Brain pericyte (primary cell): ENCODE measurements at places on chromosomes 5 and 9.

DNA sequence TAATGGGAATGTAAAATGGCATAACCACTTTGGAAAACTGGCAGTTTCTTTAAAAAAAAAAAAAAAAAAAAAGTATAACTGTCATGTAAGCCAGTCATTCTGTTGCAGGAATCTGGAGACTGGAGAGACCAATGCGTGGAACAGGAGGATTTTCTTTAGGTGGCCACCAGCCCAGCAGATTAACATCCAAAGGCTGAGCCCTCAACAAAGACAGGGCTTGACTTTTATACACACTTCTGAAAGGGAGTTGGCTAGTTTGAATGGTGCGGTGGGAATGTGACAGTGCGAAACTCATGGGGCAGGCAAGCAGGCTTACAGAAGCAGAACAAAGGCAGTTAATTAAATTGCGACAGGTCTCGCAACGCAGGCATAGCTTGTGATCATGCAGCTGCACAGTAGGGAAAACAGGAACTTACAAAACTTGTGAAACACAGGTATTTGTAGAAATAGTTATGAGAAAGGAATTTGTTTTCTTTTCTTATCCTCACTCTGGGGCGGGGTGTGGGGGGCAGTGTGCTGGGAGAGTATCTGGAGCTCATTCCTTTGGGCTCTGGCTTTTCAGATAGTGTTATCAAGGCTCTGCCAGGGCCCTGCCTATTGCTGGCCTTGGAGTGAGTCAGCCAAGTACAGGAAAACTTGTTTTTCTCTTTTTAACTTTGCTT is 12.0 kb downstream of the UIMC1 start:
- DNase-seq: no peak

DNA sequence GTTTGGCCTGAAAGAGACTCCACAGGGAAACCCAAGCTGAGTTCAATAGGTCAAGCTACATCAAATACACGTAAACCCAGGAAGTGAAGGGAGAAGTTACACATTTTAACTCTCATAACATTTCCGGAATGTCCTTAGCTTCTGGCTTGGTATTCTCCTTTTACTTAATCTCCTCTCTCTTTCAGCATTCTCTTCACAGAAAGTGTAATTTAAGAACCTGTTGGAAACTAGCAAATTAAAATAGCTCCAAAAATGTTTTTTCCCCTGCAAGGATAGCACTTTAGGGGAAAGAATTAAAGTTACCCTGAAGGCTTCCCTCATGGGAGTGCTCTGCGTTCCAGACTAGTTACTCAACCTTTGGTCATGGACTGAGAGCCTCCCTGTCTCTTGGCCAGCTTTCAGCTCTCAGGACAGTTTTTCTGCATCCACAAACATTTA is 292.7 kb upstream of the TARS1 start:
- peak; percentile 26 for DNase-seq

GRCh38 chr9:136840877-136841645 is 1.2 kb upstream of the AJM1 start:
- peak; percentile 44 for DNase-seq

- peak; percentile 91 for DNase-seq
Observed at GRCh38 chr5:82396871-82397514, 118.8 kb upstream of the RPS23 start.

- DNase-seq: no peak
Observed at GRCh38 chr5:150513375-150514309, 5.7 kb downstream of the NDST1 start.

GRCh38 chr5:83277953-83278352 is 193.6 kb upstream of the VCAN start:
- no peak for DNase-seq

DNA sequence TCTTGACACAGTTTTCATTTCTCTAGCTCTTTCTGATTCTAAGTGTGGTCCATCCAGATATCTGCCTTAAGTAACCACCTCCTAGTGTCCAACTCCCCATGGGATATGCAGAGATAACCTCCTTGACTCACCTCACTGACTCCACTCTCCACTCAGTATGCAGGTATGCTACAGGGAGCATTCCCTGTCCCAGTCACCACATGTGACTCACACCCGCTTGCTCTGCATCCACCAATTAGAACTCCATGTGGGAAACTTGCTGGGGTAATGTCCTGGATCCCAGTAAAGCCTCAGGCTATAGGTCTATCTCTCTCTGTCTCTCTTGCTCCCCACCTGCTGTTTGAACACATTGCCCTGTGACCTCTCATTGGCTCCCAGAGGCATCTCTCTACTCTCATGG is 563.9 kb downstream of the HTR1A start:
- DNase-seq: no peak

DNA sequence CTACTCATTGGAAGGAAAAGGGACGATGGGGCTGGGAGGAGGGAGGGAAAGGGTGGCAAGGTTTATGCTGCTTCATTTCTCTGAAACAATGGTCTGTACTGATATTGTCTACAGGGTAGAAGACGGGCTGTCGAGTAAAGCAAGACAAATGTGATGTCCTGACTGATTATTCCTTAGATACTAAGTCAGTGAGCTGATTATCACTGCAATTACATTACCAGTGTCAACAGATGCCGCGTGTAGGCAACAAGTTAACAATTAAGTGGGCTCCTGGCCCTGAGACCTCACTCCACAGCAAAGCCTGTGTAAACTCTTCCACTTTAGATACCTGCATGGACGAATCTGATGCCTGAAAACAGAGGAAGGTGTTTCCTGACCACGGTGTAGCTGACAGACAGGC is 602.8 kb downstream of the IRX1 start:
- no peak for DNase-seq

GRCh38 chr5:146018514-146019375 is 82.4 kb downstream of the SH3RF2 start:
- DNase-seq: no peak

- no peak for DNase-seq
Observed at GRCh38 chr9:121895818-121896544, 197.1 kb downstream of the TTLL11 start.

GRCh38 chr9:85501456-85501855 is 240.3 kb downstream of the AGTPBP1 start:
- no peak for DNase-seq

GRCh38 chr9:22693156-22693555 is 246.5 kb downstream of the DMRTA1 start:
- DNase-seq: no peak

DNA sequence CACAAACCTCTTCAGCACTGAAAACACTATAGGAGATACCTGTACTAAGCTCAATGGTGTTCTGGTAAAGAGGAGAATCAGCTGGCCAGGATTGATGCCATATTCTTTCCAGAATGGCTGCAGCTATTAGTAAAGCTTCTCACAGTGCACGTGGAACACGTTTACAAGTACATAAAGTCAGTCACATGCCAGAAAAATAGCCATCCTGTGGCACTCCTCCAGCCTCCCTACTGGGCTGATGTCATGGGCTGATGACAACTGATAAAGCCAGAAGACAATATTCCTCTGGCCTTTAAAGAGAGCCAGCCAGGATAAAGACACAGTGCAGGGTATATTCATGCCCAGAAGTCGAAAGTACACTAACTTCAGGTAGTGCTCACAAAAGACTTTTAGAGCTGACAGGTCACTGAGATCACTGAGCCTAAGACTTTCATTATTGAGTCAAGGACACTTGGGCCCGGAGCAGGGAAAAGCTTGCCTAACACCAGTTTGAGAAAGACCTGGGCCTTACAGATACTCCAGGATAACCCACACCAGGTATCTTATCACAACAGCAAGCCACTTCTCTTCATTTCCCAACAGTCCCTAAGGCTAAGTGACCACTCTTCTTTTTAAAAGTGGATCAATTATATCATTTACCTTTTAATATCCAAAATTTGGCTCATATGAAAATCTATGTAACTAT is 29.4 kb downstream of the ABITRAM start:
- DNase-seq: no peak

DNA sequence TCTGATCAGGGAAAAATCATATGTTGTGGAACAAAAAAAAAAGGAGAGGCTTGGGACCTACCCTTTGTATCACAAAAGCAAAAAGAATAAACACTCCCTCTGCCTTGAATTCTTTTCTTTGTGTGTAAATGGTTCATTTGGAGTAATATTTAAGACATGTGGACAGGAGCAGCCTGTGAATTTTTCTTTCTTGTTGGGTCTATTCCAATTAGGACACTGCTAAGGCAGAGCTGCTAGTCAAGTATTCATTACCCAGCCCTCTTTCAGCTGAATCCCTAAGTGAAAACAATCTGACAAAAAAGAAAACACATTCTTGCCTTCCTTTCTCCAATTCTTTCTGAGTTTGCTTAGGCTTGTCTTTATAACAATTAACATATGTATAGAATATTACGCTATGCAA is 330.0 kb downstream of the EBF1 start:
- no peak for DNase-seq

- no peak for DNase-seq
Observed at GRCh38 chr9:125003332-125003731, 62.4 kb upstream of the GOLGA1 start.

- DNase-seq: no peak
Observed at GRCh38 chr9:98887918-98888510, 55.7 kb upstream of the COL15A1 start.

DNA sequence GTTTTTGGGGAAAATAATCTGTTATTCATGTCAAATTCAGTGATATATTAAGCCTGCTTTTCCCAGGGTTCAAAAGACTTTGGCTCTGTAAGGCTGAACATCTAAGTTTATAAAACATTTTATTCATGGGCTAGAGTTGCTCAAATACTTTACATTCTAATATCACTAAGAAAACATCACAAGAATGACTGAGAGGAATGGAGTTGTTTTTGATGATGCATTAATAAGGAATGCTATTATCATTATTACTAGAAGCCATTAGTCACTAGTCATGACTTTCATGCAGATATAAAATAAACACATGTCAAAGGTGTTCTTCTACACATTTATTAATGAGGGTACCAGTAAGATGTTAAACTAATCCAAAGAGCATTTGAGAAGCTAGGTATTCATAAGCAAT is 185.5 kb upstream of the KCNN2 start:
- DNase-seq: no peak
